ENCODE measurements at places on chromosomes 13 and 19. TPM values are rescaled to one million over a fixed set of nuclear protein-coding genes. Genes with fewer than 3 reads are reported as not detected.

The SPC24 gene
- total RNA-seq: 14.2 TPM

The FBXO27 gene
- total RNA-seq: 4.6 TPM

The C19orf73 gene
- 3.1 TPM for total RNA-seq

The CFD gene
- total RNA-seq: 23.6 TPM

The S1PR5 gene
- 2.2 TPM for total RNA-seq

The NRTN gene
- 0.58 TPM for total RNA-seq

The RNF17 gene
- not detected for total RNA-seq

The UGGT2 gene
- 5.0 TPM for total RNA-seq

The BORCS8 gene
- total RNA-seq: 8.7 TPM

The CYP2S1 gene
- total RNA-seq: 26.6 TPM

The ZNF580 gene
- total RNA-seq: 47.3 TPM

The MCF2L gene
- 0.31 TPM for total RNA-seq

The C13orf42 gene
- total RNA-seq: not detected

The ARRDC2 gene
- 27.6 TPM for total RNA-seq

The PCDH9 gene
- total RNA-seq: 7.2 TPM

The ZNF540 gene
- total RNA-seq: 0.19 TPM

The SIGLEC12 gene
- not detected for total RNA-seq

The DOCK6 gene
- 6.0 TPM for total RNA-seq

The PLEKHJ1 gene
- total RNA-seq: 55.2 TPM

The ATXN8OS gene
- total RNA-seq: not detected

The KISS1R gene
- total RNA-seq: 0.29 TPM

The VSIG10L gene
- 11.2 TPM for total RNA-seq
